Right hindlimb (tissue), 1 donor: ENCODE measurements at places on chromosomes 1 and 21.

DNA sequence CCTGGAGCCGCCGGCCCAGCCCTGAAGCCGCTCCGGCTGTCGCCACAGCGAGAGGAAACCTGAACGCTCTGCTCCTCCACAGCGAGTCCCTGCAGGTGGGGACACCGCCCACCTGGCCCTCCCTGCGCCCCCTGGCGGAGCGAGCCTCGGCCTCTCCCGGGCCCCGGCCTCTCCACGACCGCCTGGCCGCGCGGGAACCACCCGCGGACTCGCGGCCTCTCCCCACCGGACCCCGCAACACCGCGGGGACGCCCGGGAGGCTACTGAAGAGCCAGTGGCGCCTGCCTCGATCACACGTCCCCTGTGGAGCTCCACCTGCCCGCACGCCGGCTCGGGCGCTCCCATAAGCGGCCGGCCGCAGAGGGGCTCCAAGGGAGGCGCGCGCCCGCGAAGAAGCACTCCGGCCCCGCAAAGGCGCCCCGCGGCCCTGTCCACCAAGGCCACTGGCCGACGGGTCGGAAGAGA lies 109.6 kb downstream of the KCNN3 start:
- no peak for DNase-seq

DNA sequence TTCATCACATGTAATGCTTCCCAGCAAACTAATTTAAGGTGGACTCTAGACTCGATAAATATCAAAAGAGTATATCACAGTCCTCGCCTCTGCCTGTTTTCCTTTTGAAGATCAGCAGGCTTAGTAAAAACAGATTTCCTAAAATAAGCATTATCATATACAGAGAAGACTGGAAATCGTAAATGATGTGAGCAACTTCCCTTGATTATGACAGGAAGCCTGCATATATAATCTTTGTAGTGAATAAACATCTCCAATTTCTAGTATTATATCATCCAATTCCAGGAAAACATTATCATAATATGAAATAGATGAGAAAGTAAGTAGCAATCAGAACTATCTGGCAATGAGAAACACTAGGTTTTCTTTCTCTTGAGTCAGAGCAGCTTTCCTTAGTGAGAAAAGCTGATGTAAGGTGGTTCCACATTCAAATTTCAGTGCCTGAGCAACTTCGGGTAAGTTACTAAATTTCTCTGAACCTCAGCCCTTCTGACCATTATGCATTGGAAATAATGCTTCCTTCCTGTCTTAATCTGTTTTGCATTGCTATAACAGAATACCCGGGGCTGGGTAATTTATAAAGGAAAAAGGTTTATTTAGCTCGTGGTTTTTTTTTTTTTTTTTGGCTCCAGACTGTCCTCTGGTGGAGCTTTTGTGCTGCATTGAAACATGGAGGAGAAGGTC lies 12.6 kb upstream of the POU2F1 start:
- DNase-seq, result no peak

- DNase-seq, result no peak
These were observed 51.7 kb downstream of the IL23R start for GRCh38 chr1:67217938-67218337.

DNA sequence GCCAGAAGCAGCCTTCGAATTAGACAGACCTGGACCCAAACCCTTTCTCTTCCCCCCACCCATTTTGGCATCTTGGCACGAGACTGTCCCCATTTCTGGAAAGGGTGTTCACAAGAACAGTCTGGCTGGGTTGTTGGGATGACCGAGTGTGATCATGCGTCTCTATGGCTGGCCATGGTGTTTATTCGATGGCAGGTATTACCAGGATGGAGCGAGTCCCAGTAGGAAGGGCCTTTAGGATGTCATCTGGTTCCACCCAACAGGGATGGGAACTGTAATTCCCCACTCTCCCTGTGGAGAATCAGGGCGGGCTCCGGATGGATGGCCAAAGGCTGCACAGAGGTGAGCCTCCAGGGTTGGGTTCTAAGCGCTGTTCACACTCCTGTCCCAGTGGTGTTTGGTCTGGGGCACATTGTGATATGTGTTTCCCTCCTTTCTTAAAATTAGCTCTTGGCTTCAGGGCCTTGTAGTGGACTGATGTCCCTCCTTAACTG lies 33.4 kb upstream of the ATP5PO start:
- no peak for DNase-seq

- no peak for DNase-seq
These were observed 816 bp downstream of the EDEM3 start for GRCh38 chr1:184753608-184754475.

- DNase-seq, result peak; percentile 87
These were observed 36.7 kb upstream of the THEM4 start for GRCh38 chr1:151945725-151946722.

GRCh38 chr21:38308532-38309119 lies 51.8 kb downstream of the KCNJ15 start:
- no peak for DNase-seq

GRCh38 chr1:232221802-232222499 lies 408.0 kb downstream of the SIPA1L2 start:
- no peak for DNase-seq

DNA sequence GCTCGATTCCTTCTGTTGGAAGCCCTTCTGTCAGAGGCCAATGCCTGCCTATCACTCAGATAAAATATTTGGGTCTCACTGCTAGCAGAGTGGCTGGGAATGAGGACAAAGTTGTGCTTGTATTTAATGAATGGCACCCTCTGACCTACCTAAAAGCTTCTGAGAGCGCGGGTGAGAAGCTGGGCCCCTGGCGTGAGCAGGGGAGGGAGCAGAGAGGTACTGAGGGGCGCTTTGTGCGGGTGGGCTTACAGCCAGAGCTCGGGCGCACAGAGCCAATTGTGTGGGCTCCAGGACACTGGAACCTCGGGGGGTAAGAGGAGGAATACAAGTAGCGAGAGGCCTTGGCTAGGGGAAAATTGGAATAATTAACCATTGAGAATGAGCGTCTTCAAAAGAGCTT lies 32.3 kb downstream of the PCAT6 start:
- no peak for DNase-seq

- peak; percentile 65 for DNase-seq
These were observed 11.7 kb upstream of the EPHA2 start for GRCh38 chr1:16167331-16168143.

DNA sequence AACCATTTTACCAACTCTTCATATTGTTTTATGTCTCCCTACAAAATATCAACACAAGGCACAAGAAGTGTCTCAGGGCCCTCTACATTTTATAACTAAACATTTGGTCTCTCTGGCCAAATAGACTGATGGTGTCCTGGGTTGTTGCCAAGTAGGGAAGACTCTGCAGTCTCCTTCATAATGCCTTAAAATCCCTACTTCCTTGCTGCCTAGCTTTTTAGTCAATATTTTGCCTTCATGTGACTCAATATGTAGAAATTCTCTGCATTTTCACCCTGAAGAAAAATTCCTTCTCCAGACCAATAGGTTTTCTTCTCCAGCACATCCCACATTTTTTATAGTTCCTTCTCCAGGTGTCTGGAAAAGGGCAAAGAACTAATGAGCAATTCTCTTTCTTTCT lies 72.6 kb upstream of the IPO9 start:
- DNase-seq, result no peak

DNA sequence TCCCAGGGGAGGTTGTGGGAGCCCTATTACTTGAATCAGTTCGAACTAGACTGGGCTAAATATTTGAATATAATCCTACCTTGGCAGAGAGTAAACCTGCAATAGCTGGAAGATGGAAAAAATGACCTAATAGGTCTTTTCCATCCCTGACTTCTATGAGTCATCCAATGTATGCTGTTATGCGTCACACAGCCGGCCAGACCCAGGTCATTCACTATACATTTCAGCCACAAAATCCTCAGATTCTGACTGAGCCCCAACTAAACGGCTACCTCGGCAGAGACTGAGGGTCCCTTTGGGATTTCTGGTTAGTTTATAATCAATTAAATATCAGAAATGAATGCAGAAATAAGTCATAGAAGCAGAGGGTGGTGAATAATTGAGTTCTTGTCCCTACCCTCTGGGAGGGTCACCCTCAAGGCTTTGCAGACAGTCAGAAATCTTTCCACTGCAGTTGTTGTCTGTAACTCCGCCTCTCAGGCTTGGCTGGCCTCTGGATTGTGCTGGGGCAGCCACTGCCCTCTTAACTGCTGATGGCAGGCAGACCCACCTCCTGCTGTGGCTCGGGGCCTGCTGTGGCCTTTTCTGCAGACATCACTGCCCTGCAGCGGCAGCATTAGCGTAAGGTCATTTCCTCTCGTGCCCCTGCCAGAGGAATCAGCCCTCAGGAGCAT lies 240.5 kb downstream of the TGFB2 start:
- peak; percentile 78 for DNase-seq

DNA sequence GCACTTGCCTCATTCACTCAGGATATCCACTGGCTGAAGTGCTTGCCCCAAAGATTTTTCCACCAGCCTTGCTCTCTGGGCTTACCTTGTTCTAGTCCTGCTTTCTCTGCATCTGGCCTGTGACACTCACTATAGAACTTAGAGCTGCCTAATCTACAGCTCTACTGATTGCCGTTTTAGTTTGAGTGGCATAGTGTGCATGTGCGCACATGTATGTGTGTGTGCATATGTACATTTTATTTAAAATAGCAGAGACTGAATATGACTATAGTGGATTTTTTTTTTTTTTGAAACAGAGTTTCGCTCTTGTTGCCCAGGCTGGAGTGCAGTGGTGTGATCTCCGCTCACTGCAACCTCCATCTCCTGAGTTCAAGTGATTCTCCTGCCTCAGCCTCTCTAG lies 92.0 kb upstream of the CCDC190 start:
- no peak for DNase-seq

DNA sequence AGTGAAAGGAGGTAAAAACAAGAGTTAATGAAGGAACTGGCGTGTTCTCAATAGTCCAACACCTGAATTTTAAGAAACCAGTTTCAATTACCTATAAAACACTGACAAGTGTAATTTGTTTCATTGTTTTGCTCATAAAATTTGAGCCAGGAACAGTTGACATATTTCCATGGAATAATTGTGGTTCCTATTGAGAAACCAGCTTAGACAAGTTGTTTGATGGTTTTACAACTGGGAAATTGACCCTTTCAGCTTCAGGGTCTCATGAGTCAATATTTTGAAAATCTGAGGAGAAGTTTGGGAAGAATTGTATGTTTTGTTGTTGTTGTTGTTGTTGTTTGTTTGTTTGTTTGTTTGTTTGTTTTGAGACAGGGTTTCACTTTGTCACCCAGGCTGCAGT lies 69.1 kb upstream of the GADD45A start:
- DNase-seq, result no peak

- no peak for DNase-seq
These were observed 1681.0 kb downstream of the NCAM2 start for GRCh38 chr21:22679207-22679606.

- no peak for DNase-seq
These were observed 200.8 kb downstream of the RHOU start for GRCh38 chr1:228935855-228936727.

GRCh38 chr1:205576011-205576410 lies 55.8 kb downstream of the ELK4 start:
- no peak for DNase-seq

DNA sequence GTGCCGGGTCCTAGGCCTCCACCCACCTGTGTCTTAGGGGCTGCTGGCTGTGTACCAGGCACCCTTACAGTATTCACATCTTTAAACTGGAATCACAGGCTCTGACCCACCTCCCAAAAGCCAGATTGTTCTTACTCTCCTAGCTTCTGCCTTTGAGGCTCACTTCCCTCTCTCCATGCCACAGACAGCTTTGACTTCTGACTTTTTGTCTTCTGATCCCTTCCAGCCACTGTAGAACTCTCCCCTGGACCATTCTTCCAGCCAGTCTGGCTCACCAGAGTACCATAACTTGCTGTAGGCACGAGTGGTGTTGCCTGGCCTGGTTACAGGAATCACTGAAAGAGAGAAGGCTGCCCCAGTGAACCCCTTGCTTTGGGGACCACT lies 58.1 kb upstream of the STUM start:
- DNase-seq, result no peak

DNA sequence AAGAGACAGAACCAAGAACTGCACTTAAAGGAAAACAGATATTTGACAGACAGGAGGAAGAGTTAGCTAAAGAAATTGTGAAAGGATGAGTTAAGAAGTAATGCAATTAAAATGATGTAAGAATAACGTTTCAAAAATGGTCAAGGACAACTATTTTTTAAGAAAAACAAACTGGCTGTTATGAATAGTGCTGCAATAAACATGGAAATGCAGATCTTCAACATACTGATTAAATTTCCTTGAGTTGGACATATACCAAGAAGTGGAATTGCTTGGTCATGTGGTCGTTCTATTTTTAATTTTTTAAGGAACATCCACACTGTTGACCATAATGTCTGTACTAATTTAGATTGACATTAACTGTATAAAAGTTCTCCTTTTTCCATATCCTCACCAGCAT lies 23.1 kb upstream of the PHTF1 start:
- no peak for DNase-seq

- DNase-seq, result peak; percentile 83
These were observed 228.2 kb downstream of the PBX1 start for GRCh38 chr1:164786980-164787833.

DNA sequence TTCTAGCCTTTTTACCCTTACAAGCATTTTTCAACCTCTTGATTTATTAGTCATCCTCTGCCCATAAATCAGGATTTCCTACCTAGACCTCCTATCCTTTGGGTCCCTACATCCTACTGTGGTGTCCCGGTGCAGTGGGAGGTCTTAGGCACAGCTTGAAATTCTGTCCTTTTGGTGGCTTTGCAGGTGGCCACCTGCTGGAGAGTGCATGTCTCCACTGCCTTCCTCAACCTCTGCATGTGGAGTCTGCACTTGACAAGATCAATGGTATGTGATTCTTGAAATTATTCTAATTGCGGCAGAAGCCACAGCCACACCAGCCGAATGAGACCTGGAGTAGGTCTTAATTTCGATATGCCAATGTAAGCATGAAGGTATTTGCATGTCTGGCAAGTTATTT lies 11.4 kb upstream of the KCNA3 start:
- DNase-seq, result no peak
